ENCODE measurements at places on chromosomes 3 and 15.

DNA sequence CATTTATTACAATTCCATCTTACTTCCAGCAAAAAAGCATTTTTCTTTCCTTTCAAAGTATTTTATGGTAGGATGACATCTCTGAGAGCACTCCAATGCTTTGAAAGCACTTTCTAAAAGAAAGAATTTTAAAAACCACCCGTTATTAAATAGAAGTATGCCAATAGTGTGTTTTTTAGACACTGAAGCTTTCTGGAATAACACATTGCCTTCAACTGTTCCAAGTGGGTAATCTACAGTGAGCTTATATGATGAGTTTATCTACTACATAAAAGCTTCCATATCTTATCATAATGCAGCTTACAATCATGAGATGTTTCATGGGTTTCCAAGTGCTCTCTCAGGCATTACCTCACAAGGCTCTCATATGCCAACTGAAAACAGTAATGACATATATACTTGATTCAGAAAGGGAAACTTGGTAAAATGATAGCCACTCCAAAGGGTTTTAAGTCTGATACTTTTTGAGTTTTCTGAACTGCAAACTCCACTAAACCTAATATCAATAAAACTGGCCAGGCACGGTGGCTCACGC is 14.1 kb downstream of the CMTM6 start:
- DNase-seq: no peak

GRCh38 chr3:179301645-179302044 is 21.2 kb upstream of the ZNF639 start:
- no peak for DNase-seq

DNA sequence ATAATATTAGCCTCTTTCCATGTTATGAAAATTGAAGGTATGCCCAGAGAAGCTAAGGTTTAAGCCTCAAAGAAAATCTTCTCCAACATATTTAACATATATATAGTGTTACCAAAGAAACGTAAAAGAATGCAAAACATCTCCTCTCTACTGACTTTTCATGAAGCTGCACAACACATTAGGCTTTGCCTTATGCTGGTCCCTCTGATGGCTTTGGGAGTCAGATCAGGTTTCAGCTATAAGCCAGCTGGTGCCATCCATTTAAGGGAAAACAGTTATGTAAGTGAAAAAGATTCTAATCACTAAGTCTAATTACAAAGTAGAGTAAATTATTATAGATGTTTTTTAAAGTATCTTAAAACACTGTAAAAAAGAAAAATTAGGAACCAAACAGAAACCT is 410.5 kb downstream of the LSAMP start:
- no peak for DNase-seq

GRCh38 chr3:95710684-95711083 is 1103.7 kb upstream of the EPHA6 start:
- no peak for DNase-seq

DNA sequence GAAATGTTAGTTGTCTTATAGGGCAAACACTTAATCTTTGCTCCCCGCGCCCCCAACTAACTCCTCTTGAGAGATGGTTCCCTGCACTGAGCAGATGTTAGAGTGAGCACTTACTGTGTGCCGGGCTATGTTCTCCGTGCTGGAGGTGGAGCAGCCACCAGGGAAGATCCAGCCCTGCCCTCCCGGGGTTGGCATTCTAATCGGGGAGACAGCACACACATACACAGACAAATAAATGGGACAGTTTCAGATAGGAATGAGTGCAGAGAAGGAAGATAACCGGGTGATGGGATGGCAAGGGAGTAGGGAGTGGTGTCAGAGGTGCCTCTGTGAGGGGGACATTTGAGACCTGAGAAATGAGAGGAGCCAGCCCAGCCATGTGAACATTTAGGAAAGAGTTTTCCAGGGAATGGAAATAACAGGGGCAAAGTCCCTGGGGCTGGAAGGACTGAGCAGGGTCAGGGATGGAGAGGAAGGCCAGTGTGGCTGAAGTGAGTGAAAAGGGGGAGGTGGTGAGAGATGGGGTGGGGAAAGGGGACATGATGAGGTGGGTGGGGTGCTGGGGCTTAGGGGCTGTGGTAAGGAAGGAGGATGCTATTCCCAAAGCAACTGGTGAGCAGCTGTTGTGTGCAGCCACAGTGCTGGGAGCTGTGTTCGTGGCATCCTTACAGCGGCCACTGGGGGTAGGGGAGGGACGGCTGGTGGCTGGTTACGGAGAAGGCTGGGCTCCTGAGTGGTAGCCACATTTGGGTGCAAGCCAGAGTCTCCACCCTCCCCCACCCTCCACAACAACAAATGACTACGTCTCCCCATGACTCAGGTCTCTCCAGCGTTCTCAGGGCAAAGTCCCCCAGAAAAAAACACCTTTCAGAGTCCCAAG is 15.4 kb upstream of the FGD5 start:
- no peak for DNase-seq

DNA sequence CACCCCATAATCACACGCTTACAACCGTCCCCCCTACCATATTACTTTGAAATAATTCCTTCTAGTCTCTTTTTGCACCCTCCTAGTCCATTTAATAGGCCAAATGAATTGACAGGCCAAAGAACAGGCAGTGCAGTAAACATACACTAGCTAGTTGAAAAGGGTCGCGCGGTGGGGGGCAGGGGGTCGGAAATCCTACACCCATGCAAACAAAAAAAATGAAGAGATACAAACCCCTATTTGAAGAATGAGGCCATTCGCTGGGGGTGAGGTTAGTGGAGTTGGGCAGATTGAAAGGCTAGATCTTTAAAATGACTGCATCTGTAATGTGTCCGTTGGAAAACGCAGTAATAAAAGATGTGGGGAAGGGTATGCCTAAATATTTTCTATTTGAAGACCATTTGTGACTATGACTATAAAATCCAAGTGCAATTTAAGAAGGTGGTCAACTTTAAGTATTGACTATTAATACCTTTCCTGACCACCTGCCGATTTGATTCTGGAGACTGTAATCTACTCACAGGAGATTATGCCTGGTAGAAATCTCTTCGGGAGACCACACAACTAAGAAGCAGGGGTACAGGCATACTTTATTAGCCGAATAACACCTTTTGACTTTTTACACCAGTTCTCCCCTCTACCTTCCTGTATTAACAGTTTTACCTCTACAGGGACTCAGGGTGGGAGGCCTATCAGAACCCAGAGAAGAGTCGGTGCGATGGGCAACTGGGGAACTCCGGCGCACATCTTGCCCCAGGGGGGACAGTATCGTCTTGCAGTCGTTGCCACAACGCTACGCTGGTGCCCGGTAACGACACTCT is 762 bp upstream of the ARL6 start:
- no peak for DNase-seq

GRCh38 chr3:194187233-194187944 is 51.4 kb downstream of the HES1 start:
- DNase-seq: no peak

DNA sequence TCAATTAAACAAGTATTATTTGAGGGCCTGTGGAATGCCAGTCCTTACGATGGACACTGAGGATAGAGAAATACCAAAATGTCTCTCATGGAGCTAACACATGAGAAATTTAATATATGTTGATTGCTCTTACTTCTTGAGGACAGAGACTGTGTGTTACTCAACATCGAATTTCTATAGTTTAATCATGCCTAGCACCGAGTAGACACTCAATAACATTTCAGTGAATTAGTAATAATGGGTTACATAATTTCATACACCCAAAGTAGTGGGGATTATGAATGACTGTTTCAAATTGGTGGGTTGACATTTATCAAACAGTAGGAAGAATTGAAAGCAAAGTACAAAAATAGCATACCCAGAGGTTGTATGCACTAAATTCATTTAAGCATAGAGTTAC is 11.2 kb downstream of the FMN1 start:
- DNase-seq: no peak

DNA sequence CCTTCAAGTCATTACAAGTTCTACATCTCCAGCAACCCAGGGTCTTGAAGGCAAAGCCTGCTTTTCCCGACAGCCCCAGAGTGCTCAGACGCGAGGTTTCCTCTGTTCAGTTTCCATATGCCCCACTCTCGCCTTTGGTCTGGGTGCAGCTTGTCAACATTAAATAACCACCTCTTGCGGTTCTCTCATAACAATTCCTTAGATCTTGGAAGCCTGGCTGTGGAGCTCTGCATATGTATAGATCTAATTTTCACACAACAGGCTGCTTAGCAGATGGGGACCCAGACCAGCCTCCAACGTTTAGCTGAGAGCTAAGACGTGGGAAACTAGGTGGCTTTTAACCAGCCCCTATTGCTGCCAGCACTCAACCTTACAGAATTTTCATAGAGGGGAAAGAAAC is 295.5 kb downstream of the RPLP1 start:
- DNase-seq: no peak

DNA sequence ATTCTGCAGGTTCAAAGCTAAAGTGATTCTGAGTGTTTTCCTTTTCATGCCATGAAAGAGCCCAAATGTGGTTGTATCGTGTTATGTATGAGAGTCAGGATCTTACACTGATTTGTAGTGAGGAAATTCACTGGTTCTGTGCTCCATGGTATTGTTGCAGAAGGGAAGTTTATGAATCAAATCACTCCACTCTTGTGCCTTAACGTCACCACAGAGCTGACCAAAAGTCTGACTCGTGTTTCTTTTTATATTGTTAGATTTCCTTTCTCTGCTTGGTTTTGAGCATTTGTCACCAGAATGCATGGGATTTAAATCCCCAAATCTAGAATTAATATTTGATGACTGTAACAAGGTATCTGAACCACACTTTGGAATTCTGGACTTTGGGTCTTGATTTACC is 29.1 kb upstream of the SLC30A4 start:
- DNase-seq: no peak

GRCh38 chr3:150975086-150975991 is 2.8 kb upstream of the CLRN1 start:
- DNase-seq: no peak

DNA sequence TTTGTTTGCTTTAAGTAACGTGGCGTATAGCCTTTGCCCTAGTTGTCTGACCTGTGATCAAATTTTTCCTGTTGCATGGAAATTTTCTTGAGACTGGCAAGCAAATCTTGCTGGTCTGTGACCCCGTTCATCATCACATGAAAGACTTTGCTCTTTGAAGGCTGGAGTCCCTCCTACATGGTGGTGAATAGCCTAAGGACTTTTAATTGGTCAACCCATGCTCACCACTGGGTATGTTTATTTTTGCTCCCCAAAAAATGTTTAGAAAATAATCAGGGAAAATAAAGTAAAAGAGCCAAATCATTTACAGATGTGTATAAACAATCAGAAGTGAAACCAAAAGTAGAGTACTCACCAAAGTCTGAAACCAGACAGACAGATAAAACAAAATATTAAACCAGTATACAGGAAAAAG is 1075.3 kb upstream of the ALCAM start:
- DNase-seq: no peak

GRCh38 chr3:50124800-50125178 is 30.3 kb upstream of the SEMA3F start:
- DNase-seq: no peak

DNA sequence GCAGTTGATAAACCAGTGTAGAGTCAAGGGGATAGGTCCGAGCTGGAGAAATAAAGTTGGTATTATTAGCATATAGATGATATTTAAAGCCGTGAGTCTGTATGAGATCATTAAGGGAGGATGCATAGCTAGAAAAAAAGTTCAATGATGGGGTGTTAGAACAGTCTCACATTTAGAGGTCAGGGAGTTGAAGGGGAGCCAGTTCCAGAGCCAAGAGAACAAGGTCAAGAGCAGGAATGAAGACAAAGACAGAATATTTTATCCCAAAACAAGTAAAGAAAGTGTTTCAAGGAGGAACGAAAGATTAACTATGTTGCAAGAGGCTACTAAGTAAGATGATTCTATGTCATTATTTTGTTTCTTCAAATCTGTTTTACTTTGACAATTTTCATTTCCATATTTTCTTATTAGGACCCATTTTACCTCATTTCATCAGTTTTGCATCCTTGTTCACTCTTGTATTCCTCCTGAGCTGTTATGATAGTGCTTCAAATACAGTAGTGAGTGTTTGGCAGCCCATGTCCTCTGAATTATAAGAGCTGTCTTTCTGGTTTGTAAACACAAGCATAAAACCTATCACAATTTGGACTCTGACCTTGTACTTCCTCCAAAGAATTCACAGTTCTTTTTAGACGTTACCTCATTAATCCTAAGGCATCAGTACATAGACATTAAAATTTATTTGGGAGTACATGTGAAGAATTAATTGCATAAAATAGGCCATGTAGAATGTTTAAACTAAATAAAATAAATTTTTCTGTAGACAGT is 695.7 kb upstream of the NECTIN3 start:
- DNase-seq: no peak

GRCh38 chr3:73706771-73707170 is 82.0 kb upstream of the PDZRN3 start:
- no peak for DNase-seq

DNA sequence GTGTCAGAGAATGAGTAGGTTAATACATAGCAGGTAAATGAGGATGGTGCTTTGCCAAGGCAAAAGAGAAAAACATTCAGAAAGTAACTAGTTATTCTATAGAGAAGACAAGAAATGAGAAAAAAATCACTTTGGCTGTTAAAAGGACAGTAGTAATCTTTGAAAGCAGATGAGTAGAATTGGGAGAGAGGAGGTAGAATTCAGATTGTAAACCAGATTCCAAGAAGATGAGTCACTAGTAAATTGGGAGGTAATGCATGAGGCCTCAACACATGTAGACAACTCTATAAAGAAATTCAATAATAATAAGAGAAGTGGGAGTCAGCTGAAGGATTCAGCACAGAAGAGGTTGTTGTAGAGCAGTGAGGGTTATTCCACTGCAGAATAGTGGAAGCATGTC is 81.4 kb downstream of the MBNL1 start:
- no peak for DNase-seq

DNA sequence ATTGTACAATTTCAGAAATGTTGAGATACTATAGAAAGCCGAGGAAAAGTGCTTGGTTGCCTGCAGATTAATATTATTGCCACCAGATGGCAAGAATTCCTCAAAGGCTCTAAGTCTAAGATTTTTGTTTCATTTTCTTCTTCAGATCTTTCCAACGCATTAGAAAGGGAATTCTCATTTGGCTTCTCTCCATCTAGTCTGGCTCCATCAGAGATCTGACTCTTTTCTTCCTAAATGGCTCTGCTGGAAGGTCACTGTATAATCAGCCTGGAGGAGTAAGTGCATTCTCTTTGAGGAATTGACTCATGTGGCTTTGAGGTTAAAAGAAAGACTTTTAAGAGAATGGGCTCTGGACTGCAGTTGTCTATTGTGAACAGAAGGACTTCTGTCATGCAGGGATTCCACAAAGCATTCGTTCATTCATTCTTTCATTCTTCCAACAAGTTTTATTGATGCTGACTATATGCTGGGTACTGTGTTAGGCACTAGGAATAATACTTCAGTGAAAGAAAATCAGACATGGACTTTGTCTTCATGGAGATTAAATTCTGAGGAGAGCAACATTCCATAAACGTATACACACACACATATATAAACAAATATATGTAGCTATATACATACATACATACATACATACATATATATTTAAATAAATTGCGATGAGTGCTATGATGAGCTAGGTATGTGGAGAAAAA is 55.3 kb downstream of the SLC28A2 start:
- no peak for DNase-seq

- DNase-seq: no peak
Measured at GRCh38 chr15:68300115-68300940, 22.8 kb downstream of the FEM1B start.

All from dorsolateral prefrontal cortex (tissue), 122 donors.